ENCODE measurements at places on chromosomes 2 and 18.

- no peak for DNase-seq
These were observed 56.8 kb downstream of the NXPH2 start for GRCh38 chr2:138723196-138723987.

DNA sequence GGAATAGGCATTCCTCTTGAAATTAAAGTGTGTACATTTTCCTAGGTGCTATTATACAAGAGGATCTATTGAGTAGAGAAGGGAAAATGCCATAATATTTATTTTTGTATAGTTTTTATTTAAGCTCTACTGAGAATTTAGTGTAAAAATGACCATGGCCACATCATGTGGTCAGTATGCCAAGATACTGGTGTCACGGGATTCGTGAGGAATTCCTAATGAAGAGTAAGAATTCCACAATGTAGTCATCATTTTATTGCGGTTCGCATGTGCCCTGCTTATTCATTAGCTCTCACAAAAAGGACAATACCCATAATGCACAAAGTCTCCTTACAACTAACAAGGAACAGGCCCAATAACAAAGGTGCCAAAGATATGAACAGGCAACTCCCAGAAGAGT lies 39.3 kb upstream of the PARD3B start:
- peak; percentile 63 for DNase-seq

DNA sequence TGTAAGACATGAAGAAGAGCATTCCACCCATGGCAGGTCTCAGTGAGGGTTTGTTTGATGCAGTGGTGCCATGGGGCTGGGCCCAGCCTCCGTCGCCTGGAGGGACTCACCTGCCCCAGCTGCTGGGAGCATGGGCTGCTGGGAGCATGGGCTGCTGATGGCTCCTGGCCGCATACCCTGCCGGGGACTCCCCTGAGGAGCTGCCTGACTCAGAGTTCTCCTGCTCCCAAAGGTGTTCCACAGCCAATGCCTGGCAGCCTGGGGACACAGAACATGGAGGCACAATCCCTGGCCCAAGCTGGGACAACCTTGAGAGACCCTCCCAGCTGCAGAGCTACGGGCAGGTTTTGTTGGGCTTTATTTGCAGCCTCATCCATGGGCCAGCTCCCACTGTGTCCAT lies 108.4 kb downstream of the COPS8 start:
- no peak for DNase-seq

DNA sequence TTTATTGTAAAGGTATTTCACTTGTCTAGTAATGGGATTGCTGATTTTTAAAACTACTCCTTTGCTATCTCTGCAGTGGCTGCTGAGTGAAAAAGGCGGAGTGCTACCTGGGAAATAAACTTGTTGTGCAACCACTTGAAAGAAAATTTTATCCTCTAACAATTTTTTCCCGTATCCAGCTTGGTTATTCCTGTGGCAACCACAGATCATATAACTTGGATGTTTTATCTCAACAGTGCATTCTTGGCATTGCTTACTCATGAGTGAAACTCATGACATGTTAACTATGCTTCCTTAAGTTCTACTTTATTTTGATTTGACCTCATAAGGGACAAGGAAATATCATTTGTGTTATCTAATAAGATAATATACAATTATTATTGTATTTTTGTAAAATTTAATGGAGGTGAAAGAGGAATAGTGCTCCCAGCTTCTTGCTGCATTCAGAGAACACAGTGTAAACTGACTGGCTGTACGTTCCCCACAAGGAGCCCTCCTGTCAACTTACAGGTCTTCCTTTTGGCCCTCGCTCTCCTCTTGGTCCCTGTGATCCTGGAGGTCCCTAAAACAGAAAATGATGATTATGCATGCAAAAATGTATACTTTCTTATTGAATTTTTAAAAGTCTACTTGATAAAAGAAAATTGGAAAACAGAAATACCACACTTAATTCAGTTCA lies 82.7 kb downstream of the COL5A2 start:
- peak; percentile 82 for DNase-seq

GRCh38 chr2:3535467-3535793 lies 16.1 kb upstream of the ADI1 start:
- no peak for DNase-seq

DNA sequence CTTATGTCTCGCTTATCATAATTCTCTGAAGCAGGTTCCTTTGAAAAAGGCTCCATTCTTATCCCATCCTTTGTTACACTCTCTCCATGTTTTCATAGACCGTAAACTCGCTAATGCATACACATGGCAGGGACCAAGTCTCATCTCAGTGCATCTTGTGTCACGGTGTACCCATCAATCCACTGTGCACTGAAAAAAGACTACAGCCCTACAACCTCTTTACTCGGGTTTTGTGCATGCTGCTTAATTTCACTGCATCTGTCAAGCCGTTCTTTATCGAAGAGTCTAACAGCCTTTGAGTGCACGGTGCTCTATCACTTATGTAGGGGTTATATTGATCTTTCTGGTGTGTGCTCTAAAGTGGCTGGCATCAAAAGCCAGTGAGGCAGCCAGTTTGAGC lies 302.9 kb upstream of the ERBB4 start:
- DNase-seq, result no peak

- DNase-seq, result no peak
These were observed 24.4 kb upstream of the ACKR3 start for GRCh38 chr2:236545248-236545658.

GRCh38 chr18:59874166-59874565 lies 25.6 kb upstream of the PMAIP1 start:
- DNase-seq, result peak; percentile 89

GRCh38 chr2:202717598-202718310 lies 83.0 kb downstream of the FAM117B start:
- no peak for DNase-seq

- peak; percentile 57 for DNase-seq
These were observed 39.2 kb downstream of the GALNT1 start for GRCh38 chr18:35620765-35621164.

- DNase-seq, result no peak
These were observed 121.7 kb upstream of the SMAD2 start for GRCh38 chr18:48051945-48052840.

DNA sequence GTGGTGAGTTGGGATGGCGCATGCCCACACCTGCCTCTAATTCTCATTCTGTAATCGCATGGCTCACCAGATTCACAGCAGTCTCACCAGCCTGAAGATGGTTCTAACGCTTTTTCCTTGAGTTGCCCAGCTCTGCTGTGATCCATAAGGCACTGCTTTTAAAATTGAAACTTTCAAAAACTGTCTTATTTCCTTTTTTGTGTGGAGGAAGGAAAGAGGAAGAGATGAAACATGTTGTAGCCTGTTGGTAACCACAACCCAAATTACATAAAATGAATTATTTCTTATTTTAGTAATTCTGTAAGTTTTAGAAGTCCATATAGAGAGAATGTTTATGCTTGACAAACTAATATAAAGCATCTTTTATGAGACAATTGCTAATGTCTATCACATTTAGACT lies 165.4 kb downstream of the RBM43 start:
- no peak for DNase-seq

- no peak for DNase-seq
These were observed 25.2 kb upstream of the FAM117B start for GRCh38 chr2:202609381-202610145.

GRCh38 chr18:39591649-39592048 lies 2026.1 kb upstream of the CELF4 start:
- DNase-seq, result no peak

DNA sequence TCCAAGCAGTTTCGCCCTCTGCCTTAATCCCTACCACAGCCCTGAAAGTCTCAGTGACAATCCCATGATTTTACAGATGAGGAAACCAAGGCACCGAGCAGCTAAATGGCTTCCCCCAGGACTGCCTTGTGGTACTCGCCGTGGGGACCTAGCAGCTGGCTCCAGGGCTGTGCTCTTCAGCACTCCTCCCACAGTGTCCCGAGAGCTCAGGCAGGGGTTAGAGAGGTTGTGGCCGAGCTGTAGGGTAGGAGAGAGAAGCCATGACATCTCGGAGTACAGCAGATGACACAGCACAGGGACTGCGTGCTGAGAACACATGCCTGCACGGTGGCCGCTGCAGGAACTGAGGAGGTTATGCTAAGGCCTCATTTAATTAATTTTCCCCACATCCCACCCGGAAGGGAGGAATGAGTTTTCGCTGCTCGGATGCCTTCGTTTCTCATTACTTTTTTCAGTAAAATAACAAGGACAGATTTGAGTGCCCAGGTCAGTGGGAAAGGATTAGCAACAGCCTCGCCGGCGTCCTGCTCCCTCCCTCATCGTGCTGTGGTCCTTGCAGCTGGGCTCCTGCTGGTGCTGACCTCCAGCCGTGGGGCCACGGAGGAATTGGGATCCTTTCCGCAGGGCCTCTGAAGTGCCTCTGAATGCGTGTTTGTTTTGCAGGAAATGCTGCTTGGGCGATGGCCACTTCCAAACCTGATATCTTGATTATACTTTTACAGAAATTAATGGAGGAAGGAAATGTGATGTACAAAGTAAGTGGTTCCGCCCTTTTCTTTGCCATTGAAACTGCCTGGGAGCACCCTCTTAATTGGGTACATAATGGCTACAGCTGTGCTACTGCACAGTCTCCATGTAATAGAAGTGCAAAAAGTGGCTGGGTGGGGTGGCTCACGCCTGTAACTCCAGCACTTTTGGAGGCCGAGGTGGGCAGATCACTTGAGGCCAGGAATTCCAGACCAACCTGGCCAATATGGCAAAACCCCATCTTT lies 61.2 kb downstream of the WDSUB1 start:
- no peak for DNase-seq

- DNase-seq, result no peak
These were observed 7.3 kb downstream of the IL1RN start for GRCh38 chr2:113134717-113135116.

- no peak for DNase-seq
These were observed 46.4 kb upstream of the MTCL1 start for GRCh38 chr18:8658858-8659485.

DNA sequence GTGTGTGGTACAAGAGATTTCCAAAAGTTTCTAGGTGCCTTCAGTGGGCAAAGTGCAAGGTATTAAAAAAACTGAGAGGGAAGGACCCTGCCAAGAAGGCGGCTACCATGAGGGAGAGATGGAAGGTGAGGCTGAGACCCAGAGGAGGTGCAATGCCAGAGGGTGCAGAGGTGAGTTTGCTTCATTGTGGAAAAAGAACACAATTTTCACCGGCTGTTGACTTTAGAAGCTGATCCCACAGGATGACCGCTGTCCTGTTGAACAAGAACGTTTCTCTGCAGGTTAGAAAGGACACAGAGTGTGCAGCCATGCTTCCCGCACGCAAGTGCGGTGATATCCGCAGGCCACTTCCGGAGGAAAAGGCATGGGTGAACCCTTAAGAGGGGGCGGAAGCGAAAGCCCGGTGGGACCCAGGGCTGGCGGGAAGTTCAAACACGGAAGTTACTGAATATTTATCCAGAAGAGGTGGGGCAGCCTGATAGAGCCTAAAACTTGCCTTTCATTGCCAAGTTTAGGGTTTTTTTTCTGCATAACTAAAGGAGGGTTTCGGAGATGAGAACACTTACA lies 16.6 kb downstream of the SP110 start:
- DNase-seq, result no peak

- no peak for DNase-seq
These were observed 177.0 kb downstream of the CTIF start for GRCh38 chr18:48715711-48716361.

DNA sequence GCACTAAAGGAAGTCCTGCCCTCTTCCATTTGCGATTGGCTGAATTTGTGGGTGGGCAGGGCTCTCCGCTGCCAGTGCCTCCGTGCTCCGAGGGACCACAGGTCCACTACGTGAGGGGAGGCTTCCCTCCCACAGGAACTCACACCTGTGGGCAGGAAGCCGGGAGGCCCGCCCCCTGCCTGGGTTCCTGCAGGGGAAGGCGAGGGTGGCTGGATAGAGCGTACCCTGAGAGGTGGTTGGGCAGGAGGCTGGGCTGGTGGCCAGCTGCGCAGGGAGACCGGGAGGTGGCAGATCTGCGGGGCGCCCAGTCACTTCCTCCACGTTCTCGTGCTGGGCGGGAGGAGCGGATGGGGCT lies 47.0 kb upstream of the PTH2R start:
- no peak for DNase-seq

DNA sequence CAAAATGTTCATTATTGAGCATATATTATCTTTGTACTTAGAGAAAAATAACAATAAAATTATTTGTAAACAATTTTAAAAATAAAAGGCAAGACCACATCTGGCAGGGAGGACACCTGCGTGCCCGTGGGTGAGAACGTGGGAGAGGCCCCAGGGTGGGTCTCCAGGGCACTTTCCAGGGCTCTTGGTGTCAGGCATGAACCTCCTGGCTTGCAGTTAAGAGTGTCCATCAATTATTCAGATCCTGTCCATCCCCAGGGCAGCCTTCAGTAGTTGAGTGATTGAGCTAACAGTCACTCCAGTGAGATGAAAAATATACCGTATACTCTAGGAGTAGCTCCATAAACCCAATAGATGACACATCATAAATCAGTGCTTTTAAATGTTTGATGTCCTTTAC lies 49.7 kb downstream of the TPO start:
- no peak for DNase-seq

- peak; percentile 56 for DNase-seq
These were observed at the start of gene CFAP65 for GRCh38 chr2:219041252-219041651. CFAP65 (minus strand) TSS chr2:219041516; CDS start chr2:219039048, 2,468 bp downstream.

DNA sequence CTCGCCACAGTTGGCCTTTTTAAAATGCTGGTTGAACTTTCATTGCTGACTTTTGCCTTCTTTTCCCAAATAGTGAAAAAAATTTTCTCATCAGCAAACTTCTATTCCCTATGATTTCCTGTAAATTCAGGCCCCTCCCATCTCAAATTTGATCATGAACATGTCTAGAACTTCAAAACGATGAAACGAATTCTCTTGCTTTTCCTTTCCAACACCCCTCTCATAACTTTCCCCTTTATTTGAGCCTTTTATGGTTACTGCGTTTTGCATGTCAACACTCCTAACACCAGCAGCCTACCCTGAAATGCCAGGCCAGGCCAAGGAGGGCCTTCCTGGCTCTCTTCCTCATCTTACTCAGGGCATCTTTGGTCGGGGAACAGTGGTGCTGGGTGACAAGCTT lies 1.7 kb upstream of the HOXD13 start:
- DNase-seq, result no peak

- peak; percentile 25 for DNase-seq
These were observed 126.2 kb downstream of the NUP35 start for GRCh38 chr2:183250472-183250871.

GRCh38 chr2:10912796-10913455 lies 1.2 kb downstream of the KCNF1 start:
- DNase-seq, result no peak

GRCh38 chr2:57834666-57835065 lies 211.9 kb upstream of the VRK2 start:
- no peak for DNase-seq

DNA sequence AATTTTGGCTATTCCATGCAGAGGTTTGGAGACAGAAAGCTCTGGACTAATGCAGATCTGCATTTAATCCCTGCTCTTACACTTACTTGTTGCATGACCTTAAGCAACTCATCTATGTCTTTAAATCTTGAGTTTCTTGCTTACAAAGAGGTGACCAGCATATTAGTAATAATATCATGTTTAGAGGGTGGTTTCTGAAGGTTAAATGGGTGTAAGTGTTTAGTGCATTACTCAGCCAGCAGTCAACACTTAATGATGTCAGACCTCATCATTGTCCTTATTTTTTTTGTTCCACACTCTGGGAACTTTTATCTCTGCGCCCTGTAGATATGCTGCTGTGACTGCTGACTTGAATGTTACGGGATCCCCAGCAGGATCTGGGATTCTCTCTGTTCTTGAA lies 1.7 kb downstream of the IL1RL1 start:
- DNase-seq, result peak; percentile 93

- peak; percentile 94 for DNase-seq
These were observed 10.1 kb upstream of the ATP8B1 start for GRCh38 chr18:57813245-57813644.
